ENCODE measurements at places on chromosomes 4 and X.

DNA sequence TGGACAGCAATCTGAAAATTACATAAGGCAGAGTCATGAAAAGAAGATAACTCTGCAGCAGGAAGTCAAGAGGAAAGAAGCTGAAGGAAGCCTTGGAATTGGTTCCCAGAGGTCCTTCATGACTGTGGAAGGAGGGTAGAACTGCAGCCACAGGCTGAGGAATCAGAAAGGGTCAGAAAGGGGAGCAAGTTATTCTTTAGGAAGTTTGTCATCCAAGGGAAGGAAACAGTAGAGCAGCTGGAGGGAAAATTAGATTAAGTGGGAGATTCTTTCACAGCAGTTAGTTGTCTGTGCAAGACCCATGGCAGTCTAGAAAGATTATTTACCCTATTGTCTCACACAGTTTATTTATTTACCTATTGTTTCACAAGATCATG, 9.3 kb upstream of the ADH1C start:
- DNase-seq: no peak

DNA sequence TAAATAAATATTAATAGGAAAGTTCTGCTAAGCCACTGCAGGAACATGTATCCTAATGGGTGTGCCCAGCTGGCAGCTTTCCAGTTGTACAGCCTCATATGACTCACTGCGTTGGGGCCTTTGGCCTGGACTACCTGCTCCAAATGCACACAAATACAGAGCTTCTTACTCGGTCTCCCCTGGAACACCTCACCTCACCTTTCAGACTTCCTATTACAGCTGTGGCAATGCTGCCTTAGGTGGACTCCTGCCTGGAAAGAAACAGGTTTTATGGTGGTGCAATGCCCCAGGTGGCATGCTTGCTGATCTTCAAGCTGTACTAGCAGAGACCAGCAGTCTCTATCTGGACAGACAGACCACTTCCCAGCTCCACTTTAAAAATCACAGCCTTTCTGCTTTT, 85.7 kb upstream of the EXOC1L start:
- no peak for DNase-seq

DNA sequence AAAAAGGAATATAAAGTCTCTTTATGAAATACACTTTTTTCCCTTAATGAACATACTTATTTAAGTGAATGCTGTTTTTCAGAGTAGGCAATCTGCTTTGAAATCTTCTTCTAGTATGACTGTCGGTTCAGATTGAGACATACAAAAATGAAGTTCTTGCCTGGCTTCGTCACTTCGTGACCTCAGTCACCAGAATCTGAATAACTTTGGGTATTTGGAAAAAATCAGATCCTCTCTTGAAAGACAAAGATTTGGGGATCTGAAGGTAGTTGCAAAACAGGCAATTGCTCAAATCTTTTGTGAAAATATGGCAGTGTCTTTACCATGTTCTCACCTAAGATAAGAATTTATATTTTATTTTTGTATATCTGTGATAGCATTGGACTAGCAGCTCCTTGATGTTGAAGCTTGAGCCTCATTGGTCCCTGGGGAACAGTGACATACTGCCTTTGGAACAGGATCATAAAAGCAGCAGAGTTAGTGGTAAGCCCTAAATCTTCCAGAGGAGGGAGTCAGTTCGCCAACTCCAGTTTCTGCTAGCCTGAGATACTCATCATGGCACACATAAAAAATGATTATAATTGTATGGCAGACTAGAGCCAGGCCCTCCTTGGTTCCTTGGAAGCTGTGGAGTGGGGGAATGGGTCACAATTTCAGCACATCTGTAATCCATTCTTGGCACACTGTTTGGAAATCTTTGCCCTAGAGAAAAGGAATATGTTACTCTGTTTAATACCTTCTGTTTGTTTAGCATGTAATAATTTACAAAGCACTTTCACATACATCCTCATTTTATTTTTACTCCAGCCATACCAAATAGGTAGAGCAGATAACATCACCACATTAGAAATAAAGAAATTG, 5.0 kb downstream of the ARFIP1 start:
- DNase-seq: no peak

GRCh38 chr4:80058740-80059139, 14.3 kb downstream of the ANTXR2 start:
- no peak for DNase-seq

DNA sequence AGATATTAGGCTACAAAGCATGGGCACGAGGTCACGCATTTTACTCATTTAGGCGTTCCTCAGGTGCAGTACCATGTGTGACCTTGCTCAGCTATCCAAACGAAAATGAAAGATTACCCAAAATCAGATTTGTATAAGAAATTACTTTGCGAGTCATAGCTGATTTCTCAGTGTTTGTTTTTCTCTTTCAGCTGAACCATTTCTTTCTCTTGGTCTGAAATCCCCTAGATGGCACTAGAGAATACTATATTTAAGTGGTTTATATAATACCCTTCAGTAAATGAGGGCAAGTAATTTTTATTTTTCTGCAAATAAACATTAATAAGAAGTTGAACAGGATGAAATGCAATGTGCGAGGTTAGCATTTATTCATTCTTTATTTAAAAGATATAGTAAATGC, 496.6 kb downstream of the STIM2 start:
- DNase-seq: no peak

GRCh38 chr4:7222521-7222920, 30.2 kb downstream of the SORCS2 start:
- DNase-seq: no peak

- no peak for DNase-seq
Observed at GRCh38 chr4:140103676-140104075, 50.3 kb downstream of the MAML3 start.

- no peak for DNase-seq
Observed at GRCh38 chr4:148780426-148781005, 338.3 kb upstream of the NR3C2 start.

DNA sequence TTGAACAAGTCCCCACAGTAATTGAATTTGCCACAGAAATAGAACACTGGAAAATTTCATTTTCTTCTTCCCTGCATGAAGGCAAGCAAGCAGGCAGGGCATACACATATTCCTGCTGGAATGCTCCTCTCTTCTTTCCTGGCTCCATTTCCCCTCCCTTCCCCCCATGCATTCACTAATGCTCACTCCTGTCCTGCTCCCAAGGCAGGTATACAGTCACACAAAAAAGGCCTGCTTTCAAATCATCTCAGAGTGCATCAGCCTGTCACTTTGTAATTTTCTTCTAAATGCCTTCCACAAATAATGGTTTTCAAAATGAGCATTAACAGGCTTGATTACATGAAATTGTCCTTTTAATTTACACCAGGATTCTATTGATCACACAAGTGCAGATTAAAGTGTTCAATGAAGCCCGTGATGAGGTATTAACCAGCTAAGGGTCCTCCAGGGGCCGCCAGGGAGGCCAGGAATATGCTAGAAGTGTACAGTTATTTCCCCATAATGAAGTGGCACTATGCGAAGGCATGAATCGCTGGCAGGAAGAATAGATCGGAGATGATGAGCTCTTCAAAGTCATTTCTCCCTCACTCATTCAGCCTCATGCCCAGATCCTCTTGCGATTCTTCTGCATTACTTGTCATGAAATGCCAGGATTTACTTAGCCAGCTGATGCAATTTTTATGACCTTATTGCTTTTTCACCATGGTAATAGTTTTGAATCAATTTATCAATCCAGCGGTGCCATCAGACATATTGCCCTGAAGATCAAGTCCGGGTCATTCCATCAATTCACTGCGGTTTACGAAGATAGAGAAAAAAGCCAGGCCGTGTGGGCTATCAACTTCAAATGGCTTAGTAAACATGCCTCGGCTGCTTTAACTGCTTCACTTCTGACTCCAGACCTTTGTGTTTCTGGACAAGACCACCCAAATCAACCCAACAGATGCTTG, 243.5 kb downstream of the GPAT3 start:
- no peak for DNase-seq

DNA sequence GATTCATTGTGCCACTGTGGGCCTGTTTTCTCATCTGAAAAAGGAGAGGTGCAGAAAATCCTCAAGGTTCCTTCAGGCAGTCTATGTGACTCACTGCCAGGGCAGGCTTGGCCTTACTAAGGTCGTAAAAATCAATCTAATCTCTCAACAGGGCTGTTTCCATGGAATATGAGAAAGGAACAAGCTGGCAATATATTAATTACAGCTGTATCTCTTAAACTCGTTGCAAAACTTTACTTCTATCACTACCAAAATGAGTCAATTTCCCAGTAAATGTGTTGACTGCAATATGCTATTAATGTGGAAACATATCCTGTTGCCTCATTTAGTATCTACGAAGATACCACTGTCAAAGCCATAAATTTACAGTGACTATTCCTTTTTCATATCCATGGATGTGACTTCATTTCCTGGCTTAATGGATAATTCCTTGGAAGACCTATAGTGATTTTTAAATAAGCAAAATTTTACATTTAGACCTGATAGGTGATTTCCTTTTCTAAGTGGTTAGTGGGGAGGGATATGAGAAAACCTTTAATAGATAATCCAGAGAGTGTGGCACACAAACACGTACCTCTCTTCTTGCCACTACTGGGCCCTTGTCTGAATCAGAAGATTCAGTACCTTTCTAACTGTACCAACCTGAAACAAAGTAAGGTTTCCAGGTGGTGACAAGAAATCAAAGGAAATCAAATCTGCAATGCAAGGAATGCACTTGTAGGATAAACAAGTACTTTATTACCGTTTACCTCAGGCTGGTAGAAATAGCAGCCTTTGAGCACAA, 127.4 kb upstream of the FTHL17 start:
- DNase-seq: no peak

- DNase-seq: no peak
Observed at GRCh38 chr4:31325300-31325699, 605.1 kb downstream of the PCDH7 start.

DNA sequence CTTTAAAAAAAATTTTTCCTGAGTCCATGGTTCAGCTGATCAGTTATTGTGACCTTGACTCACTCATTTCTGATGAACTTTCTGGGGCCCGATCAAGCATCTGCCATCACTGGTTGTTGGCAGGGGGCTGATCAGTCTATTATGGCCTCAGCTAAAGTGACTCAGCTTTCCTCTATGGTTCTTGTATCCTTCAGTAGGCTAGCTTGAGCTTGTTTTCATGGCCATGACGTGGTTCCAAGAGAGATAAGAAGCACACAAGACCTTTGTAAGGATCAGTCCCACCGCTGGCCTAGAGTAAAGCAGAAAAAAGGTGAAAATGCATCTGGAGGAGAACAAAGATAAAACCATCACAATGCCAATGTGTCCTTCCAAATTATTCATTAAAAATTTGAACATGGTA, 29.8 kb upstream of the EPGN start:
- DNase-seq: no peak

DNA sequence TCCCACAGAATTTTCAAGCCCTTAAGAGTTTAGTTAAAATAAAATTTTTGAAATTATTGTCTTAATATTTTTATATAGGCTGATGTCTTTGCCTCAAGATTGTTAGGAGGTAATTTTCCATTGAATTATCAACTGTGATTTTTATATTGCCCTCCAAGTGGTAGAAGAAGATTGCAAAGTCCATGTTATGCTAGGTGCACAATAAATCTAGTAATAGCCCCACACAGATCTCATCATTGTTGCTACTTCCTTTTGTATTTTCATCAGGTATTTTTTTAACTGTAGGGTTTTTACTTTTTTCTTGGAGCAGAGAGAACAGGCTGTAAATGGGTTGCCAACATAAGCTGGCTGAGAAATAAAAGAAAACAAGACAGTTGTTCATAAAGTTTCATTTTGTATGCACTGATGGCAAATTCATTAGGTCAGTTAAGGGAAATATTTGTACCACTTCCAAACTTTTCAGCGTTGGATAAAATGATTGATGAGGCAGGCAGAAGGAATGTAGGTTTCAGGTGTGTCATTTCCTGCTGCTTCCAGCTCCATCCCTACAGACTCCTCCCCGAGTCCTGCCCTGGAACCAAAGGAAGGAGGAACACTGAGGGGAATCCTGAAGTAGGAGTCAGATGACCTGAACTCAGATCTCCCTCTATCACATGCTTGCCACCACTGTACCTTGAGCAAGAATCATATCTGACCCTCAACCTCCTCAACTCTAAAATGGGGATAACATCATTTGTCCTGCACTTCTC, 105.5 kb downstream of the PRRG1 start:
- DNase-seq: no peak

- DNase-seq: no peak
Observed at GRCh38 chrX:82127228-82128123, 925.6 kb downstream of the SH3BGRL start.
